Sigmoid colon (tissue), 7 donors: ENCODE measurements at places on chromosomes 11 and 22. TPM values are rescaled to one million over a fixed set of nuclear protein-coding genes. Genes with fewer than 3 reads are reported as not detected.
A peak's percentile ranks its signal among the peaks of the same experiment; 100 is the strongest.

The ANO9 gene
- total RNA-seq = 0.36 TPM

The SPTY2D1 gene
- 16.3 TPM for total RNA-seq

The ZNF280B gene
- 0.36 TPM for total RNA-seq

The ISX gene
- not detected for total RNA-seq

DNA sequence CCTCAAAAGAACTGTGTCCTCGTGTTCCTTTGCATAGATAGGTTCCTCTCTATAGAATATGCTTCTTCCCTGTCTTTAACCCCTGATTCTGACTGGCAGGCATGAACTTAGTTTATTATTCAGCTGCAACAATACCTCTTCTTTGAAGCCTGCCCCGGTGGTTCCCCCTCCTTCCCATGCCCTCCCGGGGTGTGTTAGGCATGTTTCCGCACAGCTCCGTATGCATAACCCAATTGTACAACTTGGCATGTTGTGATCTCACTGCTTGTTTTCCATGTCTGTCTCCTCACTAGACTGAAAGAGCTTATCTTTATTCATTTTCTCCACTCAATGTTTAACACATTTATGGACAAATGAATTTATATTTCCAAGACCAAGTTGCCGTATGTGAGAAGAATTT is 72.6 kb downstream of the DEPDC5 start:
- DNase-seq = no peak

GRCh38 chr11:111417011-111417765 is 38.1 kb upstream of the POU2AF1 start:
- no peak for DNase-seq

GRCh38 chr11:41175304-41175972 is 284.0 kb downstream of the LRRC4C start:
- DNase-seq = no peak

DNA sequence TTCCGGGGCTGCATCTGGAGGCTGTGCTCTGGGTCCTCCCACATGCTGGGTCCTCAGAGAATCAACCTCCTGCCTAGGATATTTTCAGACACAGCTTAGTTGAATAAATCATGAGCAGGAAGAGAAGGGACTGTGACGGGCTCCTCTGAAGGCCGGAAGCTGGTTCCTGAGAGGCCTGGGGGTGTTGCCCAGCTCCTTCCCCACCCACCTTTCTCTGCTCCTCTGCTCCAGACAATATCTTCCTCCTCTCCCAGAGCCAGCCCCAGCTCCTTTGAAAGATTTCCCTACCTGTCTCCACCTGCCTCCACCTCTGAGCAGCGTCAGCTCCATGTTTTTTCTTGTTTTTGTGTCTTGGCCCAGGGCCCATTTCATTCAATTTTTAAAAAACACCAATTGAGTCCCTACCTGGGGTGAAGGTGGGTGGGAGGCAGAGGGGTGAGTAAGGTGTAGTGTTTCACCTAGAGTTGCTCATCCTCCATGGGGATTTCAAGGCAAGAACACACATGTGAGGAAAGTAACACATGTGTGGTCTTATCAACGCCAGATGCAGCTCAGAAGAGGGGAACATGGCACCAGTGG is 24.8 kb upstream of the THY1 start:
- no peak for DNase-seq

- peak; percentile 59 for DNase-seq
These were observed 14.5 kb downstream of the ROBO3 start for GRCh38 chr11:124879493-124880289.

GRCh38 chr22:42462016-42462415 is 29.8 kb upstream of the NFAM1 start:
- DNase-seq = no peak

GRCh38 chr22:24030186-24030702 is 19.1 kb downstream of the CABIN1 start:
- no peak for DNase-seq

GRCh38 chr11:19722702-19723101 is 10.1 kb downstream of the NAV2 start:
- no peak for DNase-seq
